ENCODE measurements at places on chromosomes 5 and 9.
A peak's percentile ranks its signal among the peaks of the same experiment; 100 is the strongest.

- DNase-seq: no peak
These were observed 244.1 kb upstream of the TNC start for GRCh38 chr9:115362101-115362500.

- no peak for DNase-seq
These were observed 10.1 kb upstream of the IGFBPL1 start for GRCh38 chr9:38434365-38434764.

DNA sequence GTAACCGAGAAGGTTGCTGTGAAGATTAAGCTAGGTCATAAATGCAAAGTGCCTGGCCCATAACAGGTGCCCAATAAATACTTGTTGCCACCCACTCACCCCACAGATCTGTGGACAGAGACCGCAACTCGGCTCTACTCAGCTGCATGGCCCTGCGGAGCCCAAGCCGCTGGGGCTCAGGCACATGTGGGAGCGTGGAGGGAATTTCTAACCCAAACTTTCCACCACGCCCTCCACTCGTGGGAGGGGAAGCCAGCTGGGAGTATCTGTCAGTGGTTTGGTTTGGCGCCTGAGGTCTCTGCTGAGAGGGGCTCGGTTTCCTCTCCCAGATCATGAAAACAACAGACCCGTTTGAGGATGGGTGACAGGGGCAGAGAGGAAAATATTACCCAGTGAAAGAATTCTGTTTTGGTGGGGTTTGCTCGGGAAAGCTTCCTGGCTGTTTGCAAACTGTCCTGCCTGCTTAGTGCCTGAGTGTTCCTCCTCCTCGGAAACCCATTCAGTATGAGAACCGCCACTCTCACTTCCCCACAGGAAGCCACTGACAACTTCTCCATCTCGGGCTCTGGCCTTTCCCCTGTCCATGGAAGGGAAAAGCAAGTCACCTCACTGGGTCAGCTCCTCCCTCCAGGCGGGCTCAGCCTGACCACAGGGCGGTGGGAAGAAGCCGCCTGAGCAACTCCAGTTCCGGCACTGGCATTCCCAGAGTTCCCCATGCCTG lies 60.1 kb downstream of the RGS3 start:
- DNase-seq: peak; percentile 35

DNA sequence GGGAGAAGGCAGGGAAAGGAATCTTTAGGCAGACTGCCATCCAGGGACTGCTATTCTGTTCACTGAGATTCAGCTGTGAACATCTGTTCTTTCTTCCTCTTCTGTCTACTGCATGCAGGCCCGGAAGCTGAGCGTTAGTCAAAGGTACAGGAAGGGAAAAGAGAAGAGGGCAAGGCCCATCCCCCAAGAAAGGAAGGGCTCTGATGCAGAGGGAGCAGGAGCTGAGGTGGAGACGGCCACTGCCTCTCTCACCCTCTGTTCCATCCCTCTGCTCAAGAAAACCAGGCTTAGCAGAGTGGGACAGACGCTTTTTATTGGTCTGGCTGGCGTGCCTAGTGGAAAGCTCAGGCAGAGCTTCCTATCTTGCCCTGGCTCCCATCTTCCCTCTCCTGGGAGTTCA lies 57.6 kb downstream of the PFDN1 start:
- no peak for DNase-seq

DNA sequence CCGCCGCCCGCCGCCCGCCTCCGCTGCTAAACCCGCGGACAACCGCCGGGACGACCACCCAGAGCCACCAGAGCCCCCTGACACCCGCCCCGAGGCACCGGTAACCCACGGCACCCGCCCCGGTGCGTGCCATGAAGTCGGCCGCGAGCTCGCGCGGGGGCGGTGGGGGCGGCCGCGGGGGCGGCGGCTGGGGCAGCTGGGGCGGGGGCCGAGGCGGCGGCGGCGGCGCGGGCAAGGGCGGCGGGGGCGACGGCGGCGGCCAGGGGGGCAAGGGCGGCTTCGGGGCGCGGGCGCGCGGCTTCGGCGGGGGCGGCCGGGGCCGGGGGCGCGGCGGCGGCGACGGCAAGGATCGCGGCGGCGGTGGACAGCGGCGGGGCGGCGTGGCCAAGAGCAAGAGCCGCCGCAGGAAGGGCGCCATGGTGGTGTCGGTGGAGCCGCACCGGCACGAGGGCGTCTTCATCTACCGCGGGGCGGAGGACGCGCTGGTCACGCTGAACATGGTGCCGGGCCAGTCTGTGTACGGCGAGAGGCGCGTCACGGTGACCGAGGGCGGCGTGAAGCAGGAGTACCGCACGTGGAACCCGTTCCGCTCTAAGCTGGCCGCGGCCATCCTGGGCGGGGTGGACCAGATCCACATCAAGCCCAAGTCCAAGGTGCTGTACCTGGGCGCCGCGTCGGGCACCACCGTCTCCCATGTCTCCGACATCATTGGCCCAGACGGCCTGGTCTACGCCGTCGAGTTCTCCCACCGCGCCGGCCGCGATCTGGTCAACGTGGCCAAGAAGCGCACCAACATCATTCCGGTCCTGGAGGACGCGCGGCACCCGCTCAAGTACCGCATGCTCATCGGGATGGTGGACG lies 499 bp downstream of the FBLL1 start:
- no peak for DNase-seq

DNA sequence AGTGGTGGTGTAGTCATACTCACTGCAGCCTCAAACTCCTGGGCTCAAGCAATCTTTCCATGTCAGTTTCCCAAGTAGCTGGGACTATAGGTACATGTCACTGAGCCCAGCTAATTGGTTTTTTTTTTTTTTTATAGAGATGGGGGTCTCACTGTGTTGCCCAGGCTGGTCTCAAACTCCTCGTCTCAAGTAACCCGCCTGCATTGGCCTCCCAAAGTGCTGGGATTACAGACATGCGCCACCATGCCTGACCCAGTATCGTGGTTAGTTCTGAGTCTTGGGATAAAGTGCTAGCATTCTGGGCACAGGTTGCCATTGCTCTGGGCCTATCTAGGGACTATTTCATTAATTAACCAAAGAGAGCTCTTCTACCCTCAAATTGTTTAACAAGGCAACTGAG lies 108.3 kb downstream of the PLPP1 start:
- no peak for DNase-seq

- no peak for DNase-seq
These were observed 3.3 kb downstream of the OTULIN start for GRCh38 chr5:14667770-14668169.

DNA sequence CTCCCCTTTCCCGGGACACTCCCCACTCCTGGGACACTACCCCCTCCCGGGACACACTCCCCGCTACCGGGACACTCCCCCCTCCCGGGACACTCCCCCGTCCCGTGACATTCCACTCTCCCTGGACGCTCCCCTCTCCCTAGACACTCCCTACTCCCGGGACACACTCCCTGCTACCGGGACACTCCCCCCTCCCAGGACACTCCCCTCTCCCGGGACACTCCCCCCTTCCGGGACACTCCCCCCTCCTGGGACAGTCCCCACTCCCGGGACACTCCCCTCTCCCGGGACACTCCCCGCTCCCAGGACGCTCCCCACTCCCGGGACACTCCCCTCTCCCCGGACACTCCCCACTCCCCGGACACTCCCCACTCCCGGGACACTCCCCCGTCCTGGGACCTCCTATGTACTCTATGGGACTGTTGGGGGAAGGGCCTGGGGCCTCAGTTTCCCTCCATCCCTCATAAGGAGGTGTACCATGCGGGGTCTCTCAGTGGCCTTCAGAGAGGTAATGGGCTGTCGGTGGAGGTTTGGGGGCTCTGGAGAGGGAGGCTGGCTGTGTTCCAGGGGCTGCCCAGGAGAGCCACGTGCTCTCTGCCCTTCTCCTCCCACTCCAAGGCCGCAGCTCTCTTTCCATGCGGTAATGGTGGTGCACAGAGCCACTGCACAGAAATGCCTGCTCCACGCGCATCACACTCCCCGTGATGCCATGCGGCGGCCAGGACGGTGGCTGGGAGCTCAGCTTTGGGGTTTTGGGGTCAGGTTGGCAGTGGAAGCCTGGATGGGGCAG lies 96.2 kb downstream of the RXRA start:
- no peak for DNase-seq

GRCh38 chr9:105333076-105333475 lies 88.6 kb downstream of the SLC44A1 start:
- DNase-seq: no peak

- DNase-seq: no peak
These were observed 20.8 kb upstream of the ACTBL2 start for GRCh38 chr5:57503433-57503832.

GRCh38 chr9:81690251-81690851 lies 1.0 kb upstream of the TLE1 start:
- DNase-seq: no peak

- DNase-seq: no peak
These were observed 226.0 kb downstream of the HINT1 start for GRCh38 chr5:130939059-130939458.

- DNase-seq: no peak
These were observed 270.1 kb downstream of the AOPEP start for GRCh38 chr9:94996641-94997040.

GRCh38 chr5:64637144-64637543 lies 53.2 kb upstream of the SHISAL2B start:
- no peak for DNase-seq

DNA sequence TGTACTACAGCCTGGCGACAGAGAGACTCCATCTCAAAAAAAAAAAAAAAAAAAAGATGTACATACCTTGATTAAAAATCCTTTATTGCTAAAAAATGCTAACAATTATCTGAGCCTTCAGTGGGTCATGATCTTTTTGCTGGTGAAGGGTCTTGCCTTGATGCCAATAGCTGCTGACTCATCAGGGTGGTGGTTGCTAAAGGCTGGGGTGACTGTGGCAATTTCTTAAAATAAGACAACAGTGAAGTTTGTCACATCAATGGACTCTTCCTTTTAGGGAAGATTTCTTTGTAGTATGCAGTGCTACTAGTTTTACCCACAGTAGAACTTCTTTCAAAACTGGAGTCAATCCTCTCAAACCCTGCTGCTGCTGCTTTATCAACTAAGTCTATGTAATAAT lies 33.9 kb upstream of the OTULINL start:
- no peak for DNase-seq

DNA sequence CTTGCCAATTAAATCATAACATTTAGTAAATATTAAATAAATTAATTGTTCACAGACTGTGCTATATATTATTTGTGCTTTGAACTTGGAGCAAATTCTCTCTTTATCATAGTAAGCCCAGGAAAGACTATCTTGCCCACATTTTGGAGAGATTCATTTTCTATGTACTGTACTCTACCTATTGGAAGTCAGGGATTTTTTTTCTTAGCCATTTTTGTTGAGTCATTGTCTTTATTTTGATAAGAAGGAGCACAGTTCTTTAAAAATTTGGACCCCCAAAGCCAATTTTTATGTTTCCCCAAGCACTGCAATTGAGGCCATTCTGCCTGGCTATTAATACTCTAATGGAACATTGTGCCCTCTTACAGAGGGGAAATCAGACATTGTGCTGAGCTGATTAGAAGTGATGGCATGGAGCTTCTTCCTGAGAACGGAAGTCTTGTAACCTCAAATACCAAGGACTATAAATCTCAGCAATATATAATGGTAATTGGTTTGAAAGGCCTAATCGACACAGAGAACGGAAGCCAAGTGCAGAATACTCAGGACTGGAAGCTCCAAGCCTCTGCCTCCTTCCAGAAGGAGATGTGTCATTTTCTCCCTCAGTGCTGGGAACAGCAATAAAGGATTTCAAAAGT lies 188.8 kb upstream of the PAPPA start:
- DNase-seq: no peak

DNA sequence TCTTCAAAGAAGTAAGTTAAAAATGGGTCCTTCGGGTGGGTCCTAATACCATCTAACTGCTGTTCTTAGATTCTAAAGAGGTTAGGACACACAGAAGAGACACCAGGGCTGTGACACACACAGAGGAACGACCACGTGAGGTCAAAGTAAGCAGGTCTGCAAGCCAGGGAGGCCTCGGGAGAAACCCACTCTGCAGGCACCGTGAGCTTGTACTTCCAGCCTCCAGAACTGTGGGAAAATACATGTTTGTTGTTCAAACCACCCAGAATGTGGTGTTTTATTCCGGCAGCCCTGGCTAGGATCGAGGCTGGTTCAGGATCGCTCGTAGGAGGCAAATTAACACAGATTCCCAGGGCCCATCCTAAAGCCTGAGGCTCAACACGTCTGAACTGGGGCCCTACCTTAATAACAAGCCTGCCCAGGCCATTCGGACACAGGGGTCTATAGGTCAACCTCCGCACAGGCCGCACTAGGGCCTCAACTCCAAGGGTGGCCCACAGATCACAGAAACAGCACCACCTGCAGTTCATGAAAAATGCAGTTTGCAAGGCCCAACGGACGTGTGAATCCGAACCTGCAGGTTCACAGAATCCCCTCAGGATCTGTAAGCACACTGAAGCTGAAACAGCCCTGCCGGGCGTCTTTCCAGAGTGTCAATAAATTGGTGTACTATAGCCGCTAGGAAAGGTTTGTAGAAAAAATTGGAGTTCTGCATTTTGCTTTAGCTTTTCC lies 7.1 kb downstream of the MED10 start:
- no peak for DNase-seq

DNA sequence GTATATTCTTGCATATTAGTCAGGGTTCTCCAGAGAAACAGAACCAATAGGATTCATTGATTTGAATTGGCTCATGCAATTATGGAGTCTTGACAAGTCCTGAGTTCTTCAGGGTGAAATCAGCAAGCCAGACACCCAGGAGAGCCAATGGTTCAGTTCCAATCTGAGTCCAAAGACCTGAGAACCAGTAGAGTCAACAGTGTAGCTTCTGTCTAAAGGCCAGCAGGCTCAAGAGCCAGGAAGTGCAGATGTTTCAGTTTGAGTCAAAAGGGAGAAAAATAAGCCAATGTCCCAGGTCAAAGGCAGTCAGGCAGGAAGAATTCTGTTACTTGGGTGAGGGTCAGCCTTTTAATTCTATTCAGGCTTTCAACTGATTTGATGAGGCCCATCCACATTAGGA lies 37.8 kb upstream of the ANKRD34B start:
- DNase-seq: no peak
